Activated T-cell treated with anti-CD3 and anti-CD28 coated beads, Interleukin-2, amount 50 U/mL, for 72 hours (primary cell): ENCODE measurements at places on chromosomes 1 and 21.

- DNase-seq = no peak
These were observed 66.7 kb downstream of the ITPKB start for GRCh38 chr1:226672339-226672762.

GRCh38 chr1:38727684-38728584 is 131.6 kb downstream of the RRAGC start:
- peak; percentile 8 for DNase-seq

DNA sequence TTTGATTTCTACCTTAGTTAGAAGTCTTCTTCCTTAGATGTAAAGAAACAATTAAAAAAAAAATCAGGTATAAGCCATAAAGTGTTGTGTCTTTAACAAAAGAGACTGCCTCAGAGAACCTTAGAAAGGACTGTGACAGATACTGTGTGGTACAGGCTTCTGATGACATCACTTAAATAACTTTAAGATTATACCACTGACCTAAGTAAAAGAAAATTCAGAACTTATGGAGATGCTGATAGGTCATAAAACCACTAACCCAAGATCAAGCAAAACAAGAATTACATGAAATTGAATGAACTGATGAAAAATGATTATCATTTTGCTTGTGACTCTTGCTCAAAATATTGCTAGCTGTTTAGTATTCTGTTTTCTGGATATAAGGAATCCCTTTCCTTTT is 220.8 kb downstream of the NRIP1 start:
- no peak for DNase-seq

GRCh38 chr1:96843196-96843595 is 121.6 kb downstream of the PTBP2 start:
- no peak for DNase-seq

GRCh38 chr1:88984569-88984968 is 7.9 kb downstream of the KYAT3 start:
- DNase-seq = no peak

DNA sequence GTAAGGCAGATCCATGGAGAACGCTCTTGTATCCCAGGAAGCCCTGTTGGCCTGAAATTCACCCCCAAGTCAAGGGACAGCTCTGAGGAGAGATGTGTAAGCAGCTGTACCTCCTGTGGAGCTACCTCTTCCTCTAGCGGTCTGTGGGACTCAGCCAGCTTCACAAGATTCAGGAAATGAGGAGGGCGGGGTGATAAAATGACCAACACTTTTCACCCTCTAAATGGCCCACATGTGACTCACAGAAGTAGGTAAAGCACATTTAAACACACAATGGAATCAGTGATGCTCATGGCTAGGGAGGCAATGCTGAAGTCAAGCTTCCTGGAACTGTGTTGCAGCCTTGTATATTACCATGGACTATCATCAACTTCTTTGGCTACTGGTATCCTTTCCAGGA is at the start of gene SH2D1B:
TSS of gene SH2D1B (minus strand) at position 135 of the 400 bp plus-strand sequence. CDS start at position 15, 120 bp downstream.
- no peak for DNase-seq
